ENCODE measurements at places on chromosomes 4 and X. TPM values are rescaled to one million over a fixed set of nuclear protein-coding genes. Genes with fewer than 3 reads are reported as not detected.

- DNase-seq: no peak
These were observed 5.9 kb upstream of the HAND2 start for GRCh38 chr4:173535957-173536356.

- no peak for DNase-seq
These were observed 106.6 kb downstream of the NSUN7 start for GRCh38 chr4:40856277-40856839.

DNA sequence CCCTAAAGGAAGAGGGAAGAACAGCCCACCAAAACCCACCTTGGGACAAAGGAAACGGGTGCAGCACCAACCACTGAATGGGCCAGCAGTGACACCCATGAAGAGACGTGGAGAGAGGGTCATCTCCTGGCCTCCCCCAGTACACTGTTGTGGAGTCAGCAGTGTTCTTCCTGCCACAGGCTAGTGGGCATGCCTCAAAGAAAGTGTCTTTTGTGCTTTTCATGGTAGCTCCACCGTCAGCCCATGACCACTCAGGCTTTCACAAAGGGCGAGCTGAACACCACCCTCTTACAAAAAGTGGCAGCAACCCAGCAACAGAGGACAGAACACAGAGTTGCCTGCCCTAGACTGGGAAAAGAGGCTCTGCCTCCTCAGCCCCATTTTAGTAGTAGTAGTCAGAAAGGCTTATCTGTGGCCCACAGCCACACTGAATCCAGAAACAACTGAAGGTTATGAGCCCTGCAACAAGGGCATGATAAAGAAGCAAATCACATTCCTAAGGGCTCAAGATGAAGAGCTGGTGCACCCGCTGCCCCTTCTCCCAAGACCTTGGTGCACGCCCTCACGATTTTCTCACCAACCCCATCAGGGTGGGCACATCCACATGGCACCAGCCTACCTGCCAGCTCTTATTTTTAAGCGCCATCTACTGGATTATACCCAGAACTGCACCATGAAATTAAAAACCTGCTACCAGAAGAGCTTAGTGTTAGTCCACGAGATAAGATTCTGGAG, 53.1 kb downstream of the RAB28 start:
- no peak for DNase-seq

- no peak for DNase-seq
These were observed 433.8 kb upstream of the FAT1 start for GRCh38 chr4:187157380-187157958.

GRCh38 chr4:102299354-102300107, 45.8 kb downstream of the SLC39A8 start:
- DNase-seq: peak; percentile 32

GRCh38 chr4:183989931-183990330, 84.8 kb downstream of the STOX2 start:
- DNase-seq: no peak

DNA sequence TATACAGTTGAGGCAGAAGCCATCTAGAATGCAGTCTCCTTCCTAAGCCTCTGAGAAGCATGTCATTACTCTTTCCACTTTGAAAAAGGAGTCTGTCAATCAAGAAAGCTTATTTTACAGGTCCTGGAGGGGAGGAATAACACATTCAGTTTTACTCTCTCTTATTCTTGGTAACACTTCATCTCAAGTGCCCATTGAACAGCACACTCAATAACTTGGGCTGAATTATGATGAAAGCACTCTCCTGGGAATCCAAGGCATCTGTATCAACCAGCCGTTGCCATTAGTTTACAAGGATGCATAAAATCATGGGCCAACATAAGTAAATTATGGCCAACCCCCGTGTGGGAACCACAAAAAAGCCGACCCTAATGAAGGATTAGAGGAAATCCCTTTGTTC, 282.4 kb downstream of the C4orf33 start:
- no peak for DNase-seq

- DNase-seq: no peak
These were observed 840 bp upstream of the RPL34 start for GRCh38 chr4:108619372-108620100.

- no peak for DNase-seq
These were observed 142.8 kb upstream of the RAI2 start for GRCh38 chrX:18003876-18004275.

DNA sequence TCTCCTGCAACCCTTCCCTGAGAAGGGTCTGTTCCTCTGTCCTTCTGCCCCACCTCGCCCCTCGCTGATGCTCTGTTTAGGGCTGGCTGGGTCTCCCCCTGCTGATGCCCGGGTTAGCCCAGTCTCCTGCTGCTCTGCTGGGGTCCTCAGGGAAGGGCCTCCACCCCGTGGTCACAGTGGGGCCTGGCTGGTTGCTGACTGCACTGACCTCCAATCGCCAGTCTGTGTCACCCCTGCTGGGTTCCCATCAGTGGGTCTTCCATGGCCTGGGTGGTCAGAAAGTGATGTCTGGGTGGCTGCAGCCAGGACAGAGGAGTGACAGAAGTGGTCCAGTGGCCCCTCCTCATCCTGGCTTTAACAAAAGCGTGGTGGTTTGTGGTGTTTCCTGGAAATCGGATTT, 44.7 kb downstream of the EVC start:
- DNase-seq: no peak

DNA sequence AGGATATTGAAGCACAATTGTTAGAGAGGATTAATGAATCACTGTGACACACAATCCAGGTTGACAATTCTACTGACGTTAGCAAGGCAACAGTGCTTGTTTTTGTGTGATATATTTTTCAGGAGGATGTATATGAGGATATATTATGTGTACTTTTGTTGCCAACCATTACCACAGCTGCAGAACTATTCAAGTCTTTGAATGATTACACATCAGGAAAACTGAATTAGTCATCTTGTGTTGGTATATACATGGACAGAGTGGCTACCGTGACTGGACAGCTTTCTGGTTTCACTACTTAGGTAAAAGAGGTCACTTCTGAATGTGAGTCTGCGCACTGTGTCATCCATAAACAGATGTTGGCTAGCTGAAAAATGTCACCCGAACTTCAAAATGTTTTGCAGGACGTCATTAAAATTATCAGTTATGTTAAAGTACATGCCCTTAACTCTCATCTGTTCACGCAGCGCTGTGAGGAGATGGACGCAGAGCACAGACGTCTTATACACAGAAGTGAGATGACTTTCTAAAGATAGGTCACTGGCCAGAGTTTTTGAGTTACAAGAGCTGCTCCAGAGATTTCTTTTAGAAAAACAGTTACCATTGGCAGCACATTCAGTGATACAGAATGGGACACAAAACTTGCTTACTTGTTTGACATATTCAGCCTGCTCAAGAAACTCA, 69.0 kb downstream of the MRPL1 start:
- no peak for DNase-seq

DNA sequence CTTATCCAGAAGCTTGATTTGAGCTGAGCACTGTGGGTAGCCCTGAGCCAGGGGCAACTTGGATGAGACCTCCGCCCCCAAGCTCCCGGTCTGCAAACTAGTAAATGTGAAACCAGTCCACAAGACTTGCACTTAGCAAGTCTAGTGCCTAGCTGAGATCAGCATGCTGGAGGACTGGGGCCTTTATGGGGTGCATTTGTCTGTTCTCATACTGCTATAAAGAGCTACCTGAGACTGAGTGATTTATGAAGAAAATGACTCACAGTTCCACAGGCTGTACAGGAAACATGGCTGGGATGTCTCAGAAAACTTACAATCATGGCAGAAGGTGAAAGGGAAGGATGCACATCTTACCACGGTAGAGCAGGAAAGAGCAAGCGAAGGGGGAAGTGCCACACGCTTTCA, 42.1 kb upstream of the HOPX start:
- no peak for DNase-seq

DNA sequence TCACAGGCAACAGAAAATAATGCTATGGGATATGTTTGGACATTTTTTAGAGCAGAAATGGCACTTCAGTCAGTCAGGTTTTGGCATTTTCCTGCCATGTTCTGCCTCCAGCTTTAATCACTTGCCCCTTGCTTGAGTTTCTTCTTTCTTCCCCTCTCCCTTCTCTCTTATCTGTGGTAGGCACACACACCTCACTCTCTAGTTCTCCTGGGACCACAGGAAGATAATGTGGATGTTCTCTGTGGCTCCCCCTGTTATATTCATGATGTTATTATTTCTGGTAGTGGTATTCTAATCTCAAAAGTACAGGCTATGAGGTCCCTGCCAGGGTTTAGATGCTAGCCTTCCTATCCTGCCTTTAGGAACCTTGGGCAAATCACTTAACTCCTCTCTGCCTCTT, 5.2 kb downstream of the HADH start:
- no peak for DNase-seq

Gene PLXNA3
- total RNA-seq: 40.5 TPM

GRCh38 chr4:112316360-112316759, 19.2 kb downstream of the ALPK1 start:
- DNase-seq: no peak

Gene DTHD1
- total RNA-seq: 1.4 TPM

- no peak for DNase-seq
These were observed 54.0 kb upstream of the PLAC1 start for GRCh38 chrX:134712272-134712671.

DNA sequence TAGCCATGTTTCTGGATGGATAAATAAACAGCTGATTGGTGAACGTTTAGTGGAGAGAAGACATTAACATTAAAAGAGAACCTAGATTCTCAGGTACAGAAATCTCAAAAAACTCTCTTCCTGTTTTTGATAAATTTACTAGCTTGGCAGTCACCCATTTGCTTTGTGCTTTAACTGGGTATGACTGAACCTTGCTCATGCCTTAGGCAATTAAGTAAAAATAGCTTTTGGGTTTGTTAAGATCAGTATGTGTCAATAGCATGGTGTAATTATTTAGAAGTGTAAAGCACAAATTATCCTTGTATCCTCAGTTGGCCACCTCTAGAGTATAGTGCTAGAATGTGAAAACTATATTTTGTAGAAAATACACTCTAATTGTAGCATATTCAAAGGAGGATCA, 200.0 kb downstream of the CFAP299 start:
- DNase-seq: no peak

DNA sequence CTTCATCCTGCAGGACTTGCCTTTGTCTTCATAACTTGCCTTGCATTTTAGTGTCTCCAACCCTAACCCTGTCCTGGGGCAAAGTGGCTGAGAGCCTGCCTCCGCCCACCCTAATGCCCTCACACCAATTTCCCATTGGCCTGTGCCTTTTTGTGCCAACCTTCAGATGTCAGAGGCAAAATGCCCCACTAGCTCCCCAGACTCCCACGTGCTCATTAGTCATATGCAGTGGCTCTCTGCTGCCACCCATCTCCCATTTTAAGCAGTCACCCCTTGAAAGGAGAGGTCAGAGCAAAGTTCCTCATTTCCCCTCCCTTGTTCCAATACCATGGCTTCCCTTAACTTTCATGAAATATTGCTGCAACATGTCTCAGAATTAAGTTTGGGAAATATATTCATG, 74.8 kb upstream of the PASD1 start:
- DNase-seq: no peak

DNA sequence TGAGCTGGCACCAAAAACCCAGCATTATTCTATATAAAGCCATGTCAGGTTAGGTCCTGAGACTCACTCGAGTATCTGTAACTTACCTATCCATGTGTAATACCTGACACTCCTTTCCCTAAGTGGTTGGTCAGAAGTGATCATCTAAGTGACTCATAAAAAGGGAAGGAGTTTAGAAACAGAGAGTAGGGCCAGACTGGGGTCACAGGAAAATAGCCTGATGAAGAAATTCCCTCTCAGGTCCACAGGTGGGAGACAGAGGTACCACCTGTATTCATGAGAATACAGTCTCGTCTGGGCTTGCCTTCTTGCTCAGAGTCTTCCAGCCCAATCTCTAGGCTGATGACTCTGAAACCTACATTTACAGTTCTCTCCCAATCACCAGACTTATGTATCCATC, 161.8 kb upstream of the MAP3K15 start:
- no peak for DNase-seq

GRCh38 chrX:131739823-131740222, 195.9 kb downstream of the OR13H1 start:
- no peak for DNase-seq

- DNase-seq: no peak
These were observed 34.2 kb downstream of the RAI2 start for GRCh38 chrX:17826609-17827496.

DNA sequence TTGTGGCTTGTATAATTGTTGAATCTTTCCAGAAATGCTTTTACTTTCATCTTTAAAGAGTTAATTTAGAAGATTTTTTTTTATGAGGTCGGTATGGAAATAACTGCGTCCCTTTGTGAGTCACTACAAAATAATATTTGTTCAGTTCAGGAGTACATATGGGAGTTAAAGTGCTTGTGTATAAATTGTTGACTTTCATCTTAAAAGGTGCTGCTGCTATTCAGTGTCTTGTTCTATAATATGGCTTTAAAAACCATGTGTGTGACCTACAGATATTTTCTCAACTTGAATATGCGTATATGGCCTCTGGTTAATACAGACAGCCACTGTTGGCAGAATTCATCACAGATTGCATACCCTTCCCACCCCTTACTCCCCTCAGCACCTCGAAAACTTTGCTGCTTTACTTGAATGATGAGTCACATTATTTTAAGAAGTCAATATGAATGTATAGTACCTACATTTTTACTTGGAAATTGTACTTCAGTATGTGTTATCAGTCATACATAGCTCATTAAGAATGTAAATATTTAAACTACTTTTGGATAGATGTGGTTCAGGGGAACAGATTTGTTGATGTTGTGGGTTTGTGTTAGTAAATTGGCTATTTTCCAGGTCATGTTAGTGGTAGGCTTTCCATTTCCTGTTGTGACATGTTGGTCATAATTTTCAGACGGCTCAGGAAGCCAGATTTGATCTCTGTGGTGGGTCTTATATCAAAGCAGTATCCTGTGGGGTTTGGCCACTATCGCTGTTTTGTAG, 1.5 kb downstream of the CLCN3 start:
- DNase-seq: peak; percentile 43

Gene CSAG3
- not detected for total RNA-seq

- no peak for DNase-seq
These were observed 166.1 kb downstream of the CCSER1 start for GRCh38 chr4:90293320-90293719.

Gene L1CAM
- 71.9 TPM for total RNA-seq

DNA sequence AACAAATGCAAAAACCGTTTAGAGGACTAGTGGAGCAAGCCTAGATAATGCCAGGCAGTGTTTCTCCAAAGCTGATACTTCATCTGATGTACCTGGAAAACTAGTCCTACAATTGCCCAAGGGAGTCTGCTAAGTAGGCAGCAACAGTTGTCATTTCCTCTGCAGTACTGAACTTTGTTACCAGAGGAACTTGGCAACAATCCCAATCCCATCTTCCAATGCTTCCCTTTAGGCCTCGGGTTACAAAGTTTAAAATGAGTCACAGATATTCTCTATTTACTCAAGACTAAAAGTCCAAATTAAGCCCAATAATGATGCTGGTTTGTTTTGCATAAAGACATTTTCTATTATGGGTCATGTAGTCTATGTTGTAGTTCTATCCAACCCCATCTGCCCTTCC, 120.0 kb upstream of the GLRA2 start:
- DNase-seq: no peak

GRCh38 chr4:175309041-175309440, 390.9 kb downstream of the ADAM29 start:
- no peak for DNase-seq

- no peak for DNase-seq
These were observed 31.6 kb upstream of the LSM6 start for GRCh38 chr4:146143888-146144287.

- DNase-seq: no peak
These were observed 43.3 kb downstream of the RHOH start for GRCh38 chr4:40240040-40240653.
